ENCODE measurements at places on chromosomes 1 and 21.

GRCh38 chr1:30315185-30315960, 408.0 kb downstream of the MATN1 start:
- no peak for DNase-seq

DNA sequence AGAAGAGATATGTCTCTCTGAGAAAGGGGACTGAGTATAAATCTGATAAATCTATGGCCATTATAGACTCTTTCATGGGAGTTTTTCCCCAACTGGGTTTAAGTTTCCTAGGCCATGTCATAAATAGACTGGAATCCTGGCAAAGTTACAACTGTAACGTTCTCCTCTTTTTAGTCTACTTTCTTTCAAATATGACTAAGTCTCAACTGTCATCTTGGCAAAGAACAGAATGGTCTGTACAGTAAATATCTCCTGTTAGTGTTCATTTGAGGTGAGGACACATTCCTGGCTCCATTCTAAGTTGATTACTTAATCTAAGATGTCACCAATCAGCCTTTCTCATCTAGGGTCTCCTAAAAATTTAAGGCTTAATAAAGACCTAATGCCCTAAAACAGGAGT, 300.5 kb downstream of the BRINP2 start:
- no peak for DNase-seq

DNA sequence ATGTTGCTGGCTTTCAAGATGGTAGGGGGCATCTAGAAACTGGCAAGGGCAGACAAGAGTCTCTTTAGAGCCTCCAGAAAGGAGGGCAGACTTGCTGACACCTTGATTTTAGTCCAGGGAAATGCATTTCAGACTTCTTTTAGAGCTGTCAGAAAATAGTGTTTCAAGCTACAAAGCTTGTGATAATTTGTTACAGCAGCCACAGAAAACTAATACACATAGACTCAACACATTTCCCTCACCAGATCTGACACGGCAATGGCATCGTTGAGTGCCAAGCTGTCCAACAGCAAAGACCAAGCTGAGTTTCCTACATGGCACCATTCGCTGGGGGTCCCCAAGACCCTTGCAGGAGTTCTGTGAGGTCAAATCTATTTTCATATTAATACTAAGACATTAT, 62.0 kb downstream of the SLC9A1 start:
- DNase-seq, result no peak

- DNase-seq, result no peak
Measured at GRCh38 chr21:21286170-21286798, 288.1 kb downstream of the NCAM2 start.

- DNase-seq, result no peak
Measured at GRCh38 chr1:240527086-240527485, 84.9 kb downstream of the GREM2 start.

DNA sequence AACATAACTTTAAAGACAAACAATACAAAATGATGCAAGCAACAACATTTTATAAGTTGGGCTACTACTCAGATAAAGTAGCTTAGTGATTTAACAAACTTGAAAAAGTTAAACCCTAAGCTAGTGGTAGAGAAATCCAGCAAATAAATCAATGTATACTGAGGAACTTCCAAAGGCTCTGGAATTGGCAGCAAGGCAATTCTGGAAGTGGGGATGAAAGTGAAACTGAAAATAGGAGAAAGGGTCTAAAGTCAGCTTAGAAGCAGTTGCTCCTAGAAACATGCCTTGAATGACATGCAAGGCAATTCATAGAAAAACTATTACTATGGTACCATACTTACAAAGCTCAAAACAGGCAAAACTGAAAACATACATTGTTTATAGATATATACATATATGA, 90.0 kb upstream of the CAMK1G start:
- DNase-seq, result no peak

GRCh38 chr1:119958223-119958622, 61.9 kb upstream of the ADAM30 start:
- no peak for DNase-seq

GRCh38 chr21:46320331-46320801, 3.3 kb downstream of the C21orf58 start:
- DNase-seq, result no peak

GRCh38 chr1:21596174-21596573, 73.0 kb downstream of the RAP1GAP start:
- no peak for DNase-seq

DNA sequence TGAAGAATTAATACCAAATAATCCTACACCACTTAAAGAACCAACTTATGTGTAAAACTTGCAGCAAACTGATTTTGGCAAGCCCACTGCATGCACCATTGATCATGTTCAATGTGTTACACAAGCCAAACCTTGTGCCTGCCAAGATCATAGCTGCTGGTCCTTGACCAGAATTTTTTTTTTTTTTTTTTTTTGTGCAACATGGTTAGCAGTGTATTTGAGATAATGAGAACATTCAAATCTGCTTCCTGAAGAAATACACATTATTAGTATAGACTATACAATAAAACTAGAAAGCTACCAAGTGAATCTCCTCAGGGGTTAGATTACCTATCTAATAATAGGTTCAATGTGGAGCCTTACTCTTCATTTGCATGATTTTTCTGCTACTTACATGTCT, 421.0 kb downstream of the MRPL39 start:
- DNase-seq, result no peak

DNA sequence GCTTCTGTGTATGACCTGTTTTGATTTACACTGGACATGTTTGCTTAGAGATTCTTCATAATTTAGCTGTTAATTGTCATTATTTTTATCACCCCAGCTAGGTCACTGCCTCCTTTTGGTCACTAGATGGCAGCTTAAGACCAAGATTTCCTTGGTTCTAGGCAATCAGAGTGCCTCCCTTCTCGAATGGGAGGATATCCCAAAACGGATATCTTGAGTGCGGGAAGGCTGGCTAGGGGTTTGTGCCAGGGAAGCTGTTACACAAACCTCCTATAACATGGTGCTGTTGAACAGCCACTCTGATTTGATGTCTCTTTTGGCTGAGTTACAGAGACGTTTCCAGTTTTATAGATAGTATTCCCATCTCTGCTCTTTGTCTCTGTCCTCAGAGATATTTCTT, 283.5 kb downstream of the S1PR1 start:
- DNase-seq, result no peak

GRCh38 chr1:239805851-239806772, 285.6 kb upstream of the FMN2 start:
- DNase-seq, result no peak

DNA sequence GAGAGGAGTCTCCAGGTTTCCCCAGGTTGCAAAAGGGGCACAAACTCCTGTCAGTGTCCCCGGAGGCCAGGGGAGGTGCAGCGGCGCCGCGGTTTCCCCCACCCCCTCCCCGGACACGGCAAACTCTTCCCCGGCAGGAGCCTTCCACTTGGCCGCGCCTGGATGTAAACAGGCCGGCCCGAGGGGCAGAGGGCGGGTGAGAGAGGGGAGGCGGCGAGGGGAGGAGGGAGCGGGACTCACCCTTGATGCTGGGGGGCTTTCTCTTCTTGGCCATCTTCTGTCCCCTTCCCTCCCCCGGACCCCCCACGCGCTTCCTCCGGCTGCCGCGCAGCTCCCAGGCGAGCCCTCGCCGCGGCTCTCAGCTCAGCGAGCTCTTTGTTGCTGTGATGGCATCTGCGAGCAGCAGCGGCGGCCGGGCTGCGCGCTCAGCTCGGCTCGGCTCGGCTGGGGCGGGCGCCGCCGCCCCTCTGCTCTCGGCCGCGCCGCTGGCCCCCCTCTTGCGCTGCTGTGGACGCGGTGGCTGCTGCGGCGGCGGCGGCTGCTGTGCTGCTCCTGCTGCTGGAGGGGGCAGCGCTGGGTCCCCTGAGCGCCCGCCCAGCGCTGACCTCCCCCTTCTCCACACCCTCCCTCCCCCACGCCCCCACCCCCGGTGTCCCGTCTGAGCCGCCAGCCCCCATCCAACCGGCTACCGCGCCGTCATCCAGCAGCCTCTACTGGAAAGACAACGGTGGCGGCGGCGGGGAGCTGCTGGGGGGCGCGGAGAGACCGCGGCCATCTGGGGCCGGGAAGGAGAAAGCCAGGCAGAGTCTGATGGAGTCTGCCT, 4.9 kb upstream of the SLC44A5 start:
- no peak for DNase-seq

- DNase-seq, result no peak
Measured at GRCh38 chr1:203402629-203403337, 51.9 kb upstream of the FMOD start.
